ENCODE measurements at places on chromosomes 6 and 20.

- no peak for DNase-seq
Observed at GRCh38 chr6:106556368-106556960, 72.8 kb downstream of the RTN4IP1 start.

DNA sequence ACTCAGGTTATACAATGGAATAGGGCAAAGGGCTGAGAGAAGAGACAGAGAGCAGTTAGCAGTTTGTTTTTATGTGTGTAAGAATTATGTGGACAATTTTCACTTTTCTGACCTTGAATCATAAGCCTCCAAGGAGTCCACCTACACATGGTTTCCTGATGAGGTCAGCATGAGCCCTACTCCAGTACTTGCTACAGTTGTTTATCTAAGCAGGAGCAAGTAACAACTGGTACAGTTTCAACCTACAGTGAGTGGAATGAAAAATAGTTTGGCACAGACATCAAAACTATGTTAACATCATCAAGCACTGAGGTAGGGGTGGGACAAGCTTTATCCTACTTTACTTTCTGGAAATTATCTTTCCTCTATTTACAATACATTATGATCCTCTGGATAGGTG is 426.7 kb upstream of the ID4 start:
- no peak for DNase-seq

DNA sequence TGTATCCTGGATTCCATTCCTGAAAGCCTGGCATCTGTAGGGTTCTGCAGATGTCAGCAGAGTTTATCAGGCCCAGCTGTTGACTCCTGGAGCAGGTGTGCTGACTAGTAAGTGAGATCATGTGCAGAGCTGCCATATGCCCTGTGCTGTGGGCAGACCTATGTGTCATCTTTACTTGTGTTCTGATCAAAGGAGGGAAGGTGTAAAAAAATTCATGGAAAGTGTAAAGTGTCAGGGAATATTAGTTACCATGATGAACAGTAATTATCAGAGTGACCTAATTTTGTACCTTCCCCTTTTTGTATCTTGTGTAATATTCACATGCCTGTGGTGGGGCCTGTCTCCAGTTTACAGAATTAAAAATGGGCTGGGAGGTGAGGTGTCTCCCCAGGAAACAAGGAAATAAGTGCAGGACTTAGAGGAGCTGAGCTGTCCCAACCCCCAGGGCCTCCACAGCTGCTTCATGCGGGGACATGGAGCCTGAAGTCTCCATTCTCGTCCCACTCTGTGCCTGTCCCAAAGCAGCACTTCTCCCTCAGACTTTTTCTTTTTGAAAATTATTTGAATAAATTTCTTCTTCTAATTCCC is 148.2 kb upstream of the GGTLC1 start:
- DNase-seq = no peak

DNA sequence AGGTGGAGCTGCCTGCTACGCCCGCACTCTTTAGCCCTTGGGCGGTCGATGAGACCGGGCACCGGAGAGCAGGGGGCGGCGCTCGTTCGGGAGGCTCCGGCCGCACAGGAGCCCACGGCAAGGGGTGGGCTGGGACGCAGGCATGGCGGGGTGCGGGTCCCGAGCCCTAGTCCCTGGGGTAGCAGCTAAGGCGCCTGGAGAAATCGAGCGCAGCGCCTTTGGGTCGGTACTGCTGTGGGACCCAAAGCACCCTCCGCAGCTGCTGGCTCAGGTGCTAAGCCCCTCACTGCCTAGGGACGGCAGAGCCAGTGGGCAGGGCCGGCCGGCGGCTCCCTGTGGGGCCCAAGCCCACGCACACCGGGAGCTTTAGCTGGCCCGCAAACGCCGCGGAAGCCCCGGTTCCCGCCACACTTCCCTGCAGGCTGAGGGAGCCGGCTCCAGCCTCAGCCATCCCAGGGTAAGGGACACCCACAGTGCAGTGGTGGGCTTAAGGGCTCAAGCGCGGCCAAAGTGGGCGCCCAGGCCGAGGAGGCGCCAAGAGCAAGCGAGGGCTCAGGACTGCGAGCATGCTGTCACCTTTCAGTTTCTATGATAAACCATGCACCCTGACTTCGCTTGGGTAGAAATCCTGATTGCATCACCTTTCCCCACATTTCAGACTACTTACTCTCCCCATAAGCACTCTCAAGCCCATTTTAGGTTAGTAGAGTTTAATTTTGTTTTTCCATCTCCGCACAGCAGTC is 52.0 kb downstream of the MYLIP start:
- DNase-seq = no peak

GRCh38 chr6:106874481-106874880 is 100.0 kb downstream of the CD24 start:
- DNase-seq = no peak
